ENCODE measurements at places on chromosomes 6 and 20.

DNA sequence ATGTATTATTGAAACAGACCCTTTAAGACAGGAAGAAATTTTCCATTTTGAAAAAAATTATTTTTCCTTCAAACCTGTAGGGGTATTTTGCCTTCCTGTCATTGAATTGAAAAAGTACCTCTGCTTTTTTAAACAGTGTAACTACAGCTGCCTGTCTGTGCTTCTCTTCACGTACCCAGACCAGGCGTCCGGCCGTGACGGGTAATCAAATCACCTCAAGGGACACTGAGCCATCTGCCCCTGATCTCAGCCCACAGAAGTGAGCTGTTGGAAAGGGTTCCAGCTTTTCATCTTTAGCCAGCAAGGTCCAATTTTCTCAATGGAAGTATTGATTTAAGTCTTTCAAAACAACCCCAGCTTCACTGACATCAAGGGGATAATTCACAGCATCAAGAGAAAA, 58.0 kb downstream of the SLC35D3 start:
- no peak overlapping the region for H3K4me3 ChIP-seq
- peaks cover 27% of the 10 kb centered on the region for H3K27me3 ChIP-seq

- no peak overlapping the region for H3K27ac ChIP-seq
- H3K4me3 ChIP-seq: no peak overlapping the region
- peaks cover 15% of the 10 kb centered on the region for H3K27me3 ChIP-seq
- H3K4me1 ChIP-seq: no peaks in the 10 kb centered on the region
Observed at GRCh38 chr6:7323074-7323473, 10.1 kb upstream of the SSR1 start.

GRCh38 chr20:14727485-14728150, 390.2 kb upstream of the FLRT3 start:
- no peaks in the 10 kb centered on the region for H3K36me3 ChIP-seq
- H3K4me1 ChIP-seq: no peaks in the 10 kb centered on the region

DNA sequence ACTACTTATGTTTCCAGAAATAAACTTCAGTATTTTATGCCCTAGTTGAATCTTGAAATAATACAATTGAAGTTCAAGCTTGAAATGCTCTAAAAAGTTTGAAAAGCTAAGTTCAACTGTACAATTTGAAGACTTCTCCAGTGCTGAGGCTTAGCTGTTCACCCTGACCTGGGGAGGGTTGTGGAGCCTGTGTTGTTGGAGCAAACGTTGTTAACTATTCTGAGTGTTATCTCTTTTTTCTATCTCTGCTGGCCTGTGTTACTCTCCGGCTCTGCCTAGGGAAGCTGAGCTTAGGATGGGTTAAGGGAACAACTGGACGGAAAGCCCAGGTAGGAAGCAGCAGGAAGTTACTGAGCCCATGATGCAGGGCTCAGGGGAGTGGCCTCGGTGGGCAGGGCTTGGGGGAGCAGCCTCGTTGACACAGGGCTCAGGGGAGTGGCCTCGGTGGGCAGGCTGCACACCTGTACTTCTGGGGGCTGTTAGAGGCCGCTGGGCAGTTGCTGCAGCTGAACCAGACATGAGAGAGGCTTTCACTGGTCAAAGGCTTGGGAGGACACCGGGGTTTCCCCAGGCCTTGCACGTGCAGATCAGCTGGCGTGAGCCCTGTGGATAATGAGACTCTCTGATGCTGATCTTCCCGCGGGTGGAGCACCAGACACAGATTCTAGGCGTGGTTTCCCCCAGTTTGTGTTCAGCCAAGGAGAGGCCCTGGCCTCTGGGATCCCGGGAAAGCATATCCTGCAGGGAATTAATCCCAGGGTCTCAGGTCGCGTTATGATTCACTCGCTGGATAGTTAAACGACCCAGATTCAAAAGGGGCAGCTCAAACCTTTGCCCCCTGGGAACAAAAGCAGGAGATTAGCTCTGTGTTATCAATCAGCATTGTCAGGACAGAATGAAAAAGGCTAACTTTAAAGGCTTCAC, 58.9 kb downstream of the ERMARD start:
- DNase-seq: peak; percentile 13
- no peak overlapping the region for H3K4me3 ChIP-seq
- peaks cover 17% of the 10 kb centered on the region for H3K4me1 ChIP-seq
- no peaks in the 10 kb centered on the region for H3K36me3 ChIP-seq
- H3K27me3 ChIP-seq: peaks cover 20% of the 10 kb centered on the region
- no peak overlapping the region for H3K27ac ChIP-seq

- H3K4me3 ChIP-seq: no peak overlapping the region
- no peak overlapping the region for H3K27ac ChIP-seq
- H3K36me3 ChIP-seq: peaks cover 51% of the 10 kb centered on the region
- DNase-seq: no peak
- H3K27me3 ChIP-seq: no peaks in the 10 kb centered on the region
Observed at GRCh38 chr20:34525709-34526416, 9.6 kb downstream of the DYNLRB1 start.

- H3K27ac ChIP-seq: no peak overlapping the region
- DNase-seq: no peak
- no peaks in the 10 kb centered on the region for H3K36me3 ChIP-seq
Observed at GRCh38 chr6:64290867-64291266, 655.3 kb downstream of the PHF3 start.

GRCh38 chr20:31559704-31560093, 45.4 kb upstream of the ID1 start:
- peaks cover 19% of the 10 kb centered on the region for H3K4me1 ChIP-seq
- H3K4me3 ChIP-seq: no peak overlapping the region
- H3K36me3 ChIP-seq: peaks cover 60% of the 10 kb centered on the region
- no peak for DNase-seq
- peak overlapping the region; percentile 68 for H3K27ac ChIP-seq

DNA sequence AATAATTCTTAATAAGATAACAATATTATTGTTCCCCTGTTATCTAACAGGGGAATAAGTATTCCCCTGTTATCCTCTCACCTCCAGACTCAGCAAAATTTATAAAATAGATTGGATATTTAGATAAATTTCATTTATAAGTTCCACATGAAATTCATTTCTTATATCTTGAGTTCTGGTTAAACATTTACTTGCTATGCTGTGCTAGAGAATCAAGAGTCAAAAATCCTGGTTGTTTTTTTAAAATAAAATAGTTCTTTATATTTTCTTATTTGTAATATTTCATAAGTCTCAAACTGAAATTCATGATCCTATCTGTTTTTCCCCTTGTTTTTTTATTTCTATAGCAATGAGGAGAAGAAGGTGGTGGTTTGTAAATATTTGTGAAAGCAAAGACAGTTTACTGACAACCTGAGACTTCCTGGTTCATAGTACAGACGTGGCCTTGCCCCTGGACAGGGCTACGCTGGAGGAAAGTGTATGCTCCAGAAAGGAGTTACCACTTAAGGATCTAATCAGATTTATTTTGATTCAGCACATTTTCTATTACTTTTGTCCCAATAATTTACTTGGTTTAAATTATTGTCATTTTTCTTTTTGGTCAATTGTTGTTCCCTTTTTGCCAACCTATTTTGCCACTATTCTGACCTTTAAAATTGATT, 37.8 kb upstream of the MARCKS start:
- DNase-seq: no peak
- no peaks in the 10 kb centered on the region for H3K36me3 ChIP-seq
- H3K4me3 ChIP-seq: no peak overlapping the region
- no peaks in the 10 kb centered on the region for H3K4me1 ChIP-seq

- H3K4me3 ChIP-seq: no peak overlapping the region
- H3K27me3 ChIP-seq: peaks cover 7% of the 10 kb centered on the region
- H3K27ac ChIP-seq: no peak overlapping the region
Observed at GRCh38 chr6:41451515-41452163, 94.5 kb upstream of the FOXP4 start.

- H3K4me3 ChIP-seq: no peak overlapping the region
- DNase-seq: no peak
- no peaks in the 10 kb centered on the region for H3K27me3 ChIP-seq
- H3K27ac ChIP-seq: no peak overlapping the region
Observed at GRCh38 chr6:44967481-44967880, 360.6 kb upstream of the RUNX2 start.

- H3K27me3 ChIP-seq: no peaks in the 10 kb centered on the region
- no peak overlapping the region for H3K27ac ChIP-seq
- H3K4me3 ChIP-seq: no peak overlapping the region
- no peaks in the 10 kb centered on the region for H3K36me3 ChIP-seq
Observed at GRCh38 chr20:41265938-41266337, 51.6 kb downstream of the ZHX3 start.

DNA sequence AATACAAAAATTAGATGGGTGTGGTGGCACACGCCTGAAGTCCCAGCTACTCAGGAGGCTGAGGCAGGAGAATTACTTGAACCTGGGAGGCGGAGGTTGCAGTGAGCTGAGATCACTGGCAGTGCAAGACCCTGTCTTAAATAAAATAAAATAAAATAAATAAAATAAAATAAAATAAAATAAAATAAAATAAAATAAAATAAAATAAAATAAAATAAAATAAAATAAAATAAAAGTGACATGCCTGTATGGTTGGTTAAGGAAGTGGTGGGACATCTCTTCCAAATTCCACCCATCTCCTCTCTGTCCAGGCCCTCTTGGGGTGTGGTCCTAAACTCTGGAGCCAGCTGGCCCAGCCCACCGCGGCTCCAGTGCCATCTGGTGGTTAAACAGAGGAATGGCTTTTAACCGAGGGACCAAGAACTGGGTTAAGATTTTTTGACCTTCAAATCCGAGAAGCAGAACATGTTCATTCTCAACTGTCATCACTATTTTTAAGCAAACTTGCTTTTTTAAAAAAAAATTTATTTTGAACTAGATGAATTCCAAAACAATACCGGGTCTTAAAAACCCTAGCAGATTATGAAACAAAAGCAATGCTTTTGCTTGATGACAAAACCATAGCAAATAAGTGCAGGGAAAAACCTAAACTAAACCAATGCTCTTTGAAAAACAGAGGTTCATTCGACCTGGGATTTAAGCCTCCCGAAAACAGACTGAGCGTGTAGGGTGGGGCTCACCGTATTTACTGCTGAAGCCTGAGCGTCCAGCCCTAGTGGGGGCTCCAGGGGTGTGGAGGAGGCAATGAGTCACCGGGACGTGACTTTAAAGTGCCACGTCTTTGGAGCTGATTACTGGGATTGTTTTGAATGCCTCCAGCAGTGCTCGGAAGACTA, 68.8 kb downstream of the CDC5L start:
- H3K4me1 ChIP-seq: peaks cover 10% of the 10 kb centered on the region
- peak; percentile 49 for DNase-seq
- peaks cover 5% of the 10 kb centered on the region for H3K27me3 ChIP-seq
- H3K4me3 ChIP-seq: no peak overlapping the region

DNA sequence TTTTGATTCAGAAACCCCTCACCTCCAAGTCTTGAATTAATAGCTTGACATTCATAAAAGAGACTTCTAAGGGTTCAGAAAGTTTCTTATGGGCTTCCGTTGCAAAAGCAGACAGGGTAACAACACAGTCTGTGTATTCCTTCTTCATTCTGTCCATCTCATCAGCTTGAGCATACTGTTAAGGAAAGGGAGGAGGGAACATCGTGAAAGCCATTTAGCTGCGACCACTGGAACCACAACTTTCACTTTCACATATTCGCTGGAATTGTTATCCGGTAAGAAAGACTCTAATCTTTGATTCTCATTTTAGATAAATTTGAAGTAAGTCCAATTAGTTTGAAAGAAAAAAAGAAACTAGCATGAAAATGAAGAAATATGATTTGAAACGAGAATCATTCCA, 174.4 kb downstream of the SYNE1 start:
- peaks cover 4% of the 10 kb centered on the region for H3K4me1 ChIP-seq
- H3K4me3 ChIP-seq: no peak overlapping the region
- H3K36me3 ChIP-seq: no peaks in the 10 kb centered on the region
- DNase-seq: no peak
- H3K27ac ChIP-seq: no peak overlapping the region

Measured in activated CD4-positive, alpha-beta memory T cell treated with anti-CD3 and anti-CD28 coated beads, Interleukin-2, amount 10 ng/mL, durations not matched to agents 7 days and 5 days (primary cell).